AG04450 (cell line): ENCODE measurements at places on chromosomes 6 and 20.

DNA sequence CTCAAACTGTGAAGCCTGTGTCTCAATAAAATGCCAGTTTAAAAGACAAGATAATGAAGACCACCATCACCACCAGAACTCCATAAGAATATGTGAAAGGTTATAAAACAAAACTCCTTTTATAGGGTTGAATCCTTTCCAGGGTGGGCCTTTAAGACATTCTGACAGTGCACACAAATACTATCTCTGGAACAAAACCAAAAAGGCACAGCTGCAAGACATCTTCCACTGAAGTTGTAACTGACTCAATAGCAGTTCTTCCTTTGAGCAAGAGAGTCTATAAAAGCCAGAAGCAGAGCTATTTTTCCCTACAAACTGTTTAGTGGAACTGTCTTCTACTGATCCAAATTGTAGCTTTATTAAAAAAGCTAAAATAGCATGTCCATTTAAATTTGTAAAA, 81.6 kb downstream of the EPB41L2 start:
- peak; percentile 58 for DNase-seq

GRCh38 chr6:1230689-1231605, 81.0 kb upstream of the FOXQ1 start:
- DNase-seq, result no peak

DNA sequence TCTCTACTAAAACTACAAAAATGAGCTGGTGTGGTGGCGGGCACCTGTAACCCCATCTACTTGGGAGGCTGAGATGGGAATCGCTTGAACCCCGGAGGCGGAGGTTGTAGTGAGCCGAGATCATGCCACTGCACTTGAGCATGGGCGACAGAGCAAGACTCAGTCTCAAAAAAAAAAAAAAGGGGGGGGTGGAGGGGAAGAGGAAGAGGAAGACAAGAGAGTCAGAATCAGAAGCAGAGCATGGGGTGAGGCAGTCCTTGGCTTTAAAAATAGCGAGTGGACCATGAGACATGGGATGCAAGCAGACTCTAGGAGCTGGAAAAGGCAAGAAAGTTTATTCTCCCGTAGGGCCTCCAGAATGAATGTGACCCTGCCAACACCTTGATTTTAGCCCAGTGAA, 3.9 kb upstream of the SLC9A8 start:
- DNase-seq, result no peak

GRCh38 chr20:59404749-59405148, 104.3 kb downstream of the EDN3 start:
- no peak for DNase-seq

DNA sequence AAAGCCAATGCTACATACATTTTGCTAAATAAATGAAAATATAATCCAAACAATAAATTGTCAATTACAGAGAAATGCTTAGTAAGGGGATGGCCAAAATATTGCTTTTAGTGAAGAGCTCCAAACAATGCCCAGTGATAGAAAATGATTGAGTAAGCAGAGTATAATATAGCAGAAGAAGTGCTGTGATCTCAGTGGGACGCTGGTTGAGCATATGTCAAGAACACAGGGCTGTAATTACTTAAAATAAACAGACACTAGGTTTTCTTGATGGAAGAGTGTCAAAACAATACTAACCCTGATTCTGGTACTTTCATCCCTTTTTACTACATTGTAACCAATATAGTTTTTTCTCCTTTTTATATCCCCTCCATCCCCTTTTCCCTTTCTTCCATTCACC, 150.3 kb downstream of the GRIK2 start:
- no peak for DNase-seq

DNA sequence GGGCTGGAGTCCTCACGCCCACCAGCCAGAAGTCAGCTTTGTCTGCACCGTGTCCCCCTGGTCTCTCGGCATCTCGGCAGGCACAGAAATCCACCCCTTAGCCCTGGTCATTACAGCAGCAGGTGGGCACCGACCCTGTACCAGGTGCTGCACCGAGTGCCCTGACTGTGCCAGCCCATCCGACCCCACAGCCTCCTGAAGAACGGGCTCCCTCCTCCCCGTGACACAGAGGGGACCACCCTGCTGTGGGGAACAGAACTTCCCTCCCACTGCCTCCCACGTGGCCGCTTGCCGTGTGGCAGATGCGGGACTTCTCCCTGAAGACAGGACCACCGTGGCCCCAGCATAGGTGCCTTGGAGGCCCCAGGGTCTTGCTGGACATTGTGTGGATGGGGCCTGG, 161.2 kb downstream of the TAF4 start:
- DNase-seq, result no peak

DNA sequence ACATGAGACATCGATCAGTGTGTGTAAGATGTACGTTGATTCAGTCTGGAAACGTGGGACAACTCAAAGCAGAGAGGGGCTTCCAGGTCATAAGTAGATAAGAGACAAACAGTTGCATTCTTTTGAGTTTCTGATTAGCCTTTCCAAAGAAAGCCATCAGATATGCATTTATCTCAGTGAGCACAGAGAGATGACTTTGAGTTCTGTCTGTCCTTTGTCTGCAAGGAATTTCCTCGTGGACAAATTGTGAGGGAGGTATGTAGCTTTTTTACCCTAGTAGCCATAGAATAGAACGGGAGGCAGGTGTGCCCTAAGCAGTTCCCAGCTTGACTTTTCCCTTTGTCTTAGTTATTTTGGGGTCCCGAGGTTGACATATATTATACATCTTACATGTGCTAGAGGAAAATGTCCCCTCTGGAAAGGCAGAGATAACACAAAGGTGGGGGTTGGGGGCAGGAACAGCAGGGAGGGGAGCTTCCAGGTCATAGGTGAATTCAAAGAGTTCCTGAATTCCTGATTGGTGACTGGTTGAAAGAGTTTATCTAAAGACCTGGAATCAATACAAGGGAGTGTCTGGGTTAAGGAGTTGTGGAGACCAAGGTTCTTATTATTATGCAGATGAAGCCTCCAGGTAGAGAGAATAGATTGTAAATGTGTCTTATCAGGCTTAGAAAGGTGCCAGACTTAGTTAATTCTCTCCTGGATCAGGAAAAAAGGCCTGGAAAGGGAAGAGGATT, 237.0 kb downstream of the NFATC2 start:
- no peak for DNase-seq

DNA sequence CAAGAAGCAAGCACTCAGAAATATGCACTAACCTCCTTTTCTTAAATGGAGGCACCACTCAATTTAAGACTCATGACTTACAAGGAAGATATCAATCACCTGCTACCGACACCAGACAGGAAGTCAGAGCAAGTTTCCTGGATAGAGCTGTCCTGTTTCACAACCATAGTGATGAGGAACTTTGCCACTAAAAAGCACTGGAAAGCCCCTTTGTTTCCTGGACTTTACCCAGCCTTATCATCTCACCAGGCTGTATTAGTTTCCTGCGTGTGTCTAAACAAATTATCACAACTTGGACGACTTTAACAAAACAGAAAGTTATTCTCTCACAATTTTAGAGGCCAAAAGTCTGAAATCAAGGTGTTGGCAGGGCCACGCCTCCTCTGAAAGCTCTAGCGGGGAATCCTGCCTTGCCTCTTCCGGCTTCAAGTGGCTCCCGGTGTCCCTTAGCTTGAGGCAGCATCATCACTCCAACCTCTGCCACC, 253.8 kb upstream of the STXBP5 start:
- no peak for DNase-seq
